ENCODE measurements at places on chromosomes 3 and 15.

DNA sequence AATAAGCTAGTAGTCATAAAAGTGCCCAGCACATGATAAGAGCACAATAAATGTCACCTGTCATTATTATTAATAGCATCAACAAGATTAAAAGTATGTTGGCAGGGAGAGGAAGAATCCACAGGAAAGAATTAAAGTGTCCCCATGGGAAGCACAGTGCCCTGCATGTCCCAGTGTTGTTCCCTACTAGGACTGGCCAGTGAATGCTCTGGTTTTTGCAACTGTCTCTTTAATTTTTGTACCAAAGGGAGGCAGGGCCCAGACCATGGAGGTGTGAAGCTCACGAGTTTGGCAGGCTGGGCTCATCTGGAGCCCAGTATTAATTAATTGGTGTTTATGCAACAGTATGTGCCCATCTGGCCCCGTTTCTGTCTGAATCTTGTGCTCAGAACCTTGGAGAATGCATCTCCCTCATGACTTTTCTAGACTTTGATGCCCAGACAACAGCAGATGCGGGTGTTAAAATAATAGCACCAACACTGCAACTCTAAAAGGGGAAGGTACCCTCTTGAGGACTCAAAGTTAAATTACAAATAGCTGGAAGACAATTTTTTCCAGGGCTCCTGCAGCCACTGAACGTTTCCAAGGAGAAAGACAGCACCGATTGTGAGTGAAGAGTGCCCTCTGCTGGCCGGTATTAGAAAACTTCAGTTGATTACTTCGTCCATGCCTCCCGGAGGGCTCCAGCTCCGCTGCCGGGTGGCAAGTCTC lies 71.9 kb upstream of the SPATA12 start:
- peak; percentile 57 for DNase-seq

DNA sequence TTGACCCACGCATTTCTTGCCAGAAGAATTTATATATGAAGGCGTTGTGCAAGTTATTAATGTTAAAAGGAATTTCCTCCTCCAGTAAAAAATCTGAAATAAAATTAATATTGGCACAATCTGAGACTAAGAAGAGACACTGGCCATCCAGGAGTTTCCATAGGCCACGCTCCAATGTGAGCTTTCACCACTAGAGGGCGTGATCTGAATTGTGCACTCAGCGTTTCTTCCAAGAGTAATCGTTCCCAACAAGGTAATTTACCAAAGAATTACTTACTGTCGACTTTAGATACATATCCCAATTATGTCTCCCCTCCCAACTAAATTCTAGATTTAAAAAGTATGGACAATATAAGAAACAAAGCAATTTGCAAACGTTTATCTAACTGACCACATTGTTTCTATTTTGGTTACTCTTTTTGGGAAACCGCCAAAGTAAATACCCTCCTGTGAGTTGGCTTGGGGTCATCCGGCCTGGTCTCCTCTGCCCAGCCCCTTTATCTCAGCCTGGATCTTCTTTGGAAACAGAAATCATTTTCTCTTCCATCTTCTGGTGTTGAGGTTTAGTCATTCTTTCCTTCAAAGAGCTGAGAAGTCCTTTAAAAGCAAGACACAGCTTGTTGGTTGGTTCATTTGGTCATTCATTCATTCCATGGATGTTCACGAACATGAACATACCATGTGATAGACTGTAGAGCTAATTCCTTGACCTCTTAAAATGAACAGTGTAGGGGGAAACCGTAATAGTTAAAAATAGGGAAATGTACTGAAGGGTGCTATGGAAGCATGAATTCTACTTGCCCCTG lies 26.2 kb downstream of the POLR2M start:
- no peak for DNase-seq

GRCh38 chr15:59174835-59175831 lies 31.5 kb upstream of the LDHAL6B start:
- DNase-seq = peak; percentile 47

DNA sequence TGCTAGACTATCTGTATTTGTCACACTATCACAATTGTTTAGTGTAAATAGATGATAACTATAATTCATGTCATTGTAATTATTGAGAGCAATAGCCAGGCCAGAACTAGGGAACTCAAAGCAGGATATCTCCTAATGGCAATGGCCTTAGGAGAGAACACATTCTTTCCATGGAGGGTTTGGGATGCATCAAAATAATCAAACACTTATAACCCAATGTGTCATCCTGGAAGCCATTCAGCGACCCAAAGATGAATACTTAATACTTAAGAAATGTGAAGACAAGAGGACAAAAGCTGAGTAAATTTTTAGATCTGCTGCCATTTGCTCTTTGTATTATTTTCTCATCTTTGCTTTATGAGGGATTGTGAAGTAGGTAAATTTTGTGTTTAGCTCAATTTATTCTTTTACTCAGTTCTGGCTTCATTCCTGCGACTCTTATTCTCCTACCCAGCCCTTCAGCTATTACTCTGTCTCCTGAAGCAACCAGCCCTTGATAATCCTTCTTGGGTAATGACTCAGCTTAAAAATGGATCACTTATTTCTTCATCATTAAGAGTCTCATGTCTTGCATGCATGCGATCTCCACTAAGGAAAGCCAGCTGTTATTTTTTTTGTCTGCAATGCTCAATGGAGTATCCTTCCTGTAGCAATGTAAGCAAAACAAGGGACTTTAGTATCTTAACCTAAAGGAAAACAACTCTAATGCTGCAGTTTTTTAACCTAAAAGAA lies 2.0 kb downstream of the OR4F15 start:
- DNase-seq = no peak

- DNase-seq = no peak
Measured at GRCh38 chr3:88137836-88138235, 11.9 kb upstream of the C3orf38 start.

GRCh38 chr15:63191895-63192618 lies 2.7 kb downstream of the RAB8B start:
- no peak for DNase-seq

DNA sequence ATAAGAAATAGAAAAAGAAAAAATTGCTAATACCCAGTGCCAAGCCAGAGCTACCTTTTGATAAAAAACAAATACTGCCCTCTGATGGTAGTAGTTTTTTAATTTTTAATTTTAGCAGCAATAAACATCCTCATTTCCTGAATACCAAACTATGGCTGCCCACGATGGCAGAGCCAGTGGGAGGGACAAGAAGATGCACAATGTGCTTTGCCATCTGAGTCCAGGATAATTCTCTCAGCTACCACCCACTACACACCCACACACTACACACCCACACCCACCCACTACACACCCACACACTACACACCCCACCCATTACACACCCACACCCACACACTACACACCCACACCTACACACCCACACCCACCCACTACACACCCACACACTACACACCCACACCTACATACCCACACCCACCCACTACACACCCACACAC lies 17.8 kb downstream of the CEP19 start:
- DNase-seq = no peak

DNA sequence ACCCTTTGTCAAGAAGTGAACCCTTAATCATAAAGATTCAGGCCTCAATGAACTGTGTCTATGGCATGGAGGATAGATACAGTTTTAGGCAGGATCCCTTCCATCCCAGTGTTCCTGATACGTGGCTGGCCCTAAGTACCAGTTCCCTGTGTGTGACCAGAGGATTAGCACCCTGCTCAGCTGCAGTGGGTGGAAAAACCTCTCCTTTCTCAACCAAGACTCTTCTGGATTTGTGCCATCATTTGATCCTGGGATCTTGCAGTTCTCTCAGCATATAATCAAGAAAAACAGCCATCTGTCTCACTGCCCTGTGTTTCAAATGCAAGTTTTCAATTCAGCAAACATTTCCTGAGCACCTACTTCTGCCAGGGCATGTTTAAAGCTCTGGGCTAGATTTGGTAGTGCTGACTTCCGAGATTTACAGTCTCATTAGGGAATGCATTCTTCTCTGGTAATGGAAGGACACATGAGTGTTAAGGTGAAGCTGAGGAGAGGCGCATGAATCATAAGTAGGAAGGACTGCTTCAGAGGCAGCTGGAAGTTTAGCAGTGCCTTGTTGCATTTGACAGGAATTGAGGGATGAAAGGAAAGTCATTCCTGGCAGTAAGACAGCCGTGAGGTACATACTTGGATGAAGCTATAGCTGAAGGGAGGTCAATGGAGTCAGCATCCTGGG lies 388.3 kb downstream of the MFSD1 start:
- no peak for DNase-seq
